ENCODE measurements at places on chromosomes 4 and X.

- no peak for DNase-seq
Observed at GRCh38 chr4:81589262-81589661, 117.6 kb upstream of the RASGEF1B start.

- no peak for DNase-seq
Observed at GRCh38 chr4:92198711-92199110, 105.1 kb upstream of the GRID2 start.

GRCh38 chr4:179671609-179672008 lies 2229.4 kb upstream of the AGA start:
- no peak for DNase-seq

- no peak for DNase-seq
Observed at GRCh38 chrX:70720721-70721120, 187.8 kb downstream of the TEX11 start.

GRCh38 chr4:13615161-13615560 lies 12.4 kb downstream of the BOD1L1 start:
- DNase-seq: no peak

- DNase-seq: peak; percentile 4
Observed at GRCh38 chr4:88382621-88383020, 4.0 kb downstream of the HERC6 start.

DNA sequence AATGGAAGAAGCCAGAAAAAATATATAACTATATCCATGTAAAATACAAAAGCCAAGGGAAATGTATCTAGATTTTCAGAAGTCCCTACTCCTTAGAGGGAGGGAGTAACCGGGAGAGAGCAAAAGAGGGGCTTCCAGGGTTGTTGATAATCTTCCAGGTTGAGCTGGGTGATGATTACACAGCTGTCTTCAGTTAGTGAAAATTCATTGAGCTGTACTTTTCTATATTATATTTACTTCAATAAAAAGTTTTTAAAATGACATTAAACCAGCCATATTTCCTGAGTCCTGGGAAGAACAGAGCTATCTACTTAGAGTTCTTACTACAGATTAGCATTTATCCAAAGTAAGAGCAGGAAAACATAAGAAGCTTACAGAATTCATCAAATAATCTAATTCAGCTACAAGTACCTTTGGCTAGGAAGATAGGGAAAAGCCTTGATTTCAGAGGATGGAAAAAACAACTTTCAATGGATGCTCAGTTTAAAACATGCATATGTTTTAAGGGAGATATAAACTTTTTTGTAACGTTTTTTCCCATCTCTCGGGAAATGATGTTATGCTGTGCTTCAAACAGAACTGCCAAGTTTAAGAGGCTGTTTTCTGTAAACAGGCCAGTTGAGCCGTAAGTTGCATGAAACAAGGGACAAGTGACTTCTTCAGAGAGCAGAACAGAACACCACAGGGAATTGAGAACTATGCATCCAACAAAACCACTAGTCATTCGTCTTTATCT lies 204.6 kb downstream of the SCFD2 start:
- no peak for DNase-seq

GRCh38 chr4:134337574-134337973 lies 136.0 kb upstream of the PABPC4L start:
- DNase-seq: no peak

GRCh38 chrX:134632355-134632754 lies 25.9 kb downstream of the PLAC1 start:
- no peak for DNase-seq

DNA sequence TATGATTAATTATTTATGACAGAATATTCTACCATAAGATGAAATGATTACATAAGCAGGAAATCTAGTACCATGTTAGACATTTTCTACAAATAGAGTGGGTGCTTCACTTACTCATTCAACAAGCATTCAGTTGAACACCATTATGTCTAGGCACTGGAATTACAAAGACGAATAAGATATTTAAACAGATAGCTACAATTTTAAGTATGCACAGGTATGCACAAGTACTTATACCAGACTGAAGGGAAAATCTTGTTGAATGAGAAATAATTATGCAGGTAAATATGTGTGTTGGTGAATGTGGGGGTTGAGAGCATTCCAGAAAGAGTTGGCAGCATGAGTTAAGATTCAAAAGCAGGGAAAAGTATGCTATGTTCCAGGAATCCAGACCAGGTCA lies 107.3 kb upstream of the CNKSR2 start:
- no peak for DNase-seq

DNA sequence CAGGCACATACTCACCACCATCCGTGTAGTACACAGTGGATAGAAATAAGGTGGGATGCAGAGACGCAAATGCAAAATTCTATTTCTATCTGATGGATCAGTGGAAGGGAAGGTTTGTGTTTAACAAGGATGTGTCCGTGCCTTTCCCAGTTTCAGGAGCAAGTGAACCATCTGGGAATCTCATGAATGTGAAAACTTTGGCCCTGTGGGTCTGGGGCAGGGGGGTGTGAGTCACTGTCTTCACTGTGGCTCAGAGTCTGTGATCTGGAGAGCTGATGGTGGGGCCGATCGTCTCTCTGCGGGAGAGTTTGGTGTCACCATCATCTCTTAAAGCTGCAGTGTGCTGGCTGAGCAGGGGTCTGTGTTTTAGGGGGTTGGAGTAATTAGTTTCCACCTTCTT lies 179.3 kb upstream of the STS start:
- no peak for DNase-seq

DNA sequence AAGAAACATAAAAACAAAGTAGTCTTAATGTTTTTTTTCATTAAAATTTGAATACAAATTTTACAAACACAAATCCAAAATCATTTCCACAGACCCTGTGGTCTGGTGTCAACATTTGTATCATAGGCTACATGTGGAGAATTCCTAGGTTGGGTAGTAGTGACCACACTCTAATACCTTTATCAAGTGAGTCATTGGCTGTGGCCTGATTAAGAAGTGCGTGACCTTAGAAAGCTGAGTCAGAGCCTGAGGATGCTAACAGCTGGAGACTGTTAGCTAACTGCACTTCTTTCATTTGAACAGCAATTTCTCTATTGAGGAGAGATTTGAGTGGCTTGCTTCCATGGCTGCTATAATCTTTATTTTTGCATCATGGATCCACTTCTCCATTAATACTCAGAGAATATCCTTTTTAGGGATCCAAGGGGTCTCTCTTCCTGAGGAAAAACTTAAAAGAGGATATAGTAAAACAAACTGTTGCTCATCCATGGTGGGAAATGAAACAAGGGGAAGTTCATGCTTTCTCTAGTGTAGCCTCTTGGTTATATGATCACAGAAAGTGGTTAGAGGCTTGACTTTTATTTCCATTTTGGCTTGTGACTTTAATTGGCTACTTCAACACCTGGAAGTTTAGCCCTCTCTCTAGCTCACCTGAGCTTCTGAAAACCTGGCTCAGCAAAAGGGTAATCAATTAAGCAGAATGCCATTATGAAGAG lies 335.8 kb downstream of the PABPC4L start:
- DNase-seq: no peak

- DNase-seq: no peak
Observed at GRCh38 chr4:94290245-94290644, 52.4 kb downstream of the HPGDS start.

- no peak for DNase-seq
Observed at GRCh38 chrX:107025545-107025944, 25.5 kb upstream of the MORC4 start.

DNA sequence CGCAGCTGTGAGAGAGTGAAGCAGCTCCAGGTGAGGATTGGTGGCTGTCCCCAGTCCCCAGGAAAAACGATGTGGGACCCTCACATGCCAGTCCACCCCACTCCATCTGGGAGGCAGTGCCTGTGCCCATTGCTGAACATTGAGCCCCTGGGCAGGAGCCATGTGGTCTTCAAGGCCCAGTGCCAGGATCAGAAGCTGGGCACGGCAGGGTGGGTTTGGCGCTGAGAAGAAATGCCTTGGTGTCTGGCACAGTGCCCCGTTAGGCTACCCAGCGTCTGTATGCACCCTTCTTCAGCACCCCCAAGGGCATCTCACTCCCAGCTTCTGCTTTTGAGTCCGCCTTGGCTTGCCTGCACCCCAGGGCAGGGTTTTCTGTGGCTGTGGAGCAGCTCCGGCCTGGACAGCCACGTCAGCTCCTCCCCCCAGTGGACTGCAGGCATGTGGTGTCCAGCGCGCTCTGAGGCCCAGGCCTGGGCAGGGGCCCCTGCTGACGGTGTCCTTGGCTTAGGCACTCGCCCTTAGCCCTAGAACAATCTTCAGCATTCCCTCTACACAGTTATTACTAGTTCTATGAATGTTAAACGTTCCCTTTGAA lies 28.6 kb downstream of the RGS12 start:
- no peak for DNase-seq

DNA sequence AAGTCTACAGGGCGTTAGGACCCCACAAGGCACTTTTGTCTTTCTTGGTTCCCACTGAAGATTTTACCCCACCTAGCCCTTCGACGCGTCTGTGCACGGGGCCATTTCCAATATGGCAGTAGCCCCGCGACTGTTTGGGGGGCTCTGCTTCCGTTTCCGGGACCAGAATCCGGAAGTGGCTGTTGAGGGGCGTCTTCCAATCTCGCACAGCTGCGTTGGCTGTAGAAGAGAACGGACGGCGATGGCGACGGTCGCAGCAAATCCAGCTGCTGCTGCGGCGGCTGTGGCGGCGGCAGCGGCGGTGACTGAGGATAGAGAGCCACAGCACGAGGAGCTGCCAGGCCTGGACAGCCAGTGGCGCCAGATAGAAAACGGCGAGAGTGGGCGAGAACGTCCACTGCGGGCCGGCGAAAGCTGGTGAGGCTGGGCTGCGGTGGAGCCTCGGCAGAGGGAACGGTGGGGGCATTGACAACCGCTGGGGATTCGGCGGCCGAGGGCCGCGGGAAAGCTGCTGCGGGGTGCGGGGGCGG lies at the start of gene USP11:
Gene USP11 (plus strand): TSS at position 207 of the 530 bp plus-strand sequence. CDS start 35 bp downstream, at position 242.
- no peak for DNase-seq

- DNase-seq: no peak
Observed at GRCh38 chrX:148555101-148555500, 54.7 kb downstream of the AFF2 start.
